ENCODE measurements at places on chromosomes 2 and 18.
A peak's percentile ranks its signal among the peaks of the same experiment; 100 is the strongest.

GRCh38 chr2:112920923-112921532 is 10.1 kb downstream of the IL37 start:
- no peak for DNase-seq

- no peak for DNase-seq
Observed at GRCh38 chr2:121316986-121317385, 32.0 kb upstream of the TFCP2L1 start.

DNA sequence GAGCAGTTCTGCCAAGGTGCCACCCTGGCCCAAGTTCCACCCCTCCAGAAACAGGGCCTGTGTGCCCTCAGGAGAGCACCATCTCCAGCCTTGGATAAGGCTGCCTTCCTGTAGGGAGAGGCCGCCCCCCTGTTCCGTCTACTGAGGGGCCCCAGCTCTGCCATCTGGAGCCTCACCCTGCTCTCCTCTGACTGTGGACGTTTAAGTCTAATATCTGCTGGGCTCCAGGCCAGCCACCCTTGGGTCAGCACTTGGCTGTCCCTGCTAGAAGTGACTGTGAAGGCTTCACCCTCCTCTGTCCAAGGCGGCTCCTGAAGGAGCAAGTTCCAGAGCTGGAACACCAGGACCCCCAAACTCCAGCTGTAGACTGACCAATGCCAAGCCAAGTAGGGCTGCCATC is 26.3 kb downstream of the RHOB start:
- no peak for DNase-seq

DNA sequence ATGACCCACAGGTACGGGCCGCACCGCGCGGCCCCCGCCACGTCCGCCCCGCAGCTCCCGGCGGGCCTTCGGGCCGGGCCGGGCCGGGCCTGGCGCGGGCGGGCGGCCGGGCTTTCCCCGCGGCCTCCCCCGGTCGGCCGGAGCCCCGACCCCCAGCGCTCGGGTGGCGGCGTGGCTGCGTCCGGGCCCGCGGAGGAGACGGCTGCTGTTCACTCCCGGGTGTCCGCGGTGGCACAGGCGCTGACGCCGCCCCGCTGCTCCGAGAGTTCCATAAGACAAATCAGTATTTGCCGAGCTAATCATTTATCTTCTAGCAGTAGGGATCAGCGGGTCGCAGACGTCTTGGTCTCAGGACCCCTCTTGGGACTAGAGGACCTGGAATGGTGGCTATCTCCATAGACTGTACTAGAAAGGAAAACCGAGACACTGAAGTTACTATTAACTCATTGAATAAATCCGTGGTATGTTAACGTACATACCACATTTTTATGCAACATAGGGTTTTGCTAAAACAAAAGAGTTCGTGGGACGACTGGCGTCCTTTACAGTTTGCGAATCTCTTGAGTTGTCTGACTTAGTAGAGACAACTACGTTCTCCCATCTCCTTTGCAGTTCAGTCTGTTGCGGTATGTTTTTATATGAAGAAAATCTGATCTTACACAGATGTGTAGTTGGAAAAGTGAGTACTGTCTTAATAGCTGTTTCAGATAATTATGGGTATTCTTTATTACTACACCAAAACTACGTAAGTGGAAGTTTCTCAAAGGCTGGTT is 500 bp downstream of the LIMS1 start:
- no peak for DNase-seq

- DNase-seq: no peak
Observed at GRCh38 chr2:222479859-222480258, 55.5 kb downstream of the SGPP2 start.

- peak; percentile 94 for DNase-seq
Observed at GRCh38 chr2:11387843-11388242, 43.4 kb upstream of the ROCK2 start.

GRCh38 chr2:84158605-84159004 is 300.5 kb downstream of the SUCLG1 start:
- no peak for DNase-seq

DNA sequence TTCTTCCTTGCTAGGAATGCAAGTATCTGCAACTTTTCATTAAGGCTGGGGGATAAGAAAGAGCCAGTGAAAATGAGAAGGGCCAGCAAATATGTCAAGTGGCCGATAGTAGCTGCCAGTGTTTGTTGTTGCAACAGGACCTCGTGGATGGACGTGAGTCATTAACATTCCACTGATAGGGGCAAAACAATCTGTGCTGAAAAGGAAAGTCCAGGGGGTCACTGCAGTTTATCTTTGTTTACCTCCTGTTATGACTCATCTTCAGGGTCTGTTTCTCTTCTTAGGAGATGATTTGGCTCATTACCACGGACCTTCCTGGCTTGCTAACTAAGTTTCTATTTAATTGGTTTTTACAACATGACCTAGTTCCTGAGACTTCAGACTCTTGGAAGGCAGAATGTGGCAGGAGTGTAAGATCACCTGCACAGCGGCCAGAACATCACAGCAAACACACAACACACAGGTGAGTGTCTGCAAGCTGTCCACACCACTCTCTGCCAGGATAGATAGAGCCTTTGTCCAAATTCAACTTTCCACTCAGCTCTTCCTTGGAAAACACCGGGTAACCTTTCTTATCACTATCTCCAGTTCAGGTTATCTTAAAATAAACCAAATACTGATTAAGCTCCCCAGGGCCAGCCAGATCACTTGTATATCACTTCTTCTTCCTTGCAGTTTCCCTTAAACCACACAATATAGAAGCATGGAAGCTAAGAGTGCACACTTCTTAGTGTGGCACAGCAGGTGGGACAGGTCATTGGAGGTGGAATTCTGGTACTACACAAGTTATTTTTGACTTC is 157.5 kb upstream of the LMAN1 start:
- DNase-seq: peak; percentile 7

- DNase-seq: no peak
Observed at GRCh38 chr2:102604769-102605168, 14.6 kb upstream of the SLC9A2 start.

DNA sequence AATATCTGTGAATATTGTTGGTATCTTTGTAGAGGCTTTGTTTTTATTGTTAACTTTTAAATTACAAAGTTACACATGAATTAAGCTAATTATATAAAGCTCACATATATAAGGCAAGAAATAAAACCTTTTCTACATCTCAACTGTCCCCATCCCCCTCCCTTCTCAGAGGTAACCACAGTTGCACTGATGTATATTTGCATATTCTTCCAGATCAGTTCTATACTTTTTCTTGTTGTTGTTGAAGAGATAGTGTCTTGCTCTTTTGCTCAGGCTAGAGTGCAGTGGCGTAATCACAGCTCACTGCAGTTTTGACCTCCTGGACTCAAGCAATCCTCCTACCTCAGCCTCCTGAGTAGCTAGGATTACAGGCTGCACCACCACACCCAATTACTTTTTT is 36.0 kb upstream of the CDC42EP3 start:
- no peak for DNase-seq

- DNase-seq: no peak
Observed at GRCh38 chr2:35298493-35298892, 1057.1 kb upstream of the CRIM1 start.

GRCh38 chr2:8447610-8448221 is 234.1 kb upstream of the ID2 start:
- DNase-seq: no peak

- DNase-seq: peak; percentile 26
Observed at GRCh38 chr2:241659150-241659739, 21.8 kb downstream of the ATG4B start.

DNA sequence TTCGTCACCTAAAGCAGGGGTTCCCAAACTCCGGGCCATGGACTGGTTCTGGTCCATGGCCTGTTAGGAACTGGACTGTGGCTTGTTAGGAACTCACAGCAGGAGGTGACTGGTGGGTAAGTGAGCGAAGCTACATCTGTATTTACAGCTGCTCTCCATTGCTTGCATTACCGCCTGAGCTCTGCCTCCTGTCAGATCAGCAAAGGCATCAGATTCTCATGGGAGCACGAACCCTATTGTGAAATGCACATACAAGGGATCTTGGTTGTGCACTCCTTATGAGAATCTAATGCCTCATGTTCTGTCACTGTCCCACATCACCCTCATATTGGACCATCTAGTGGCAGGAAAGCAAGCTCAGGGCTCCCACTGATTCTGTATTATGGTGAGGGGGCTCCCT is 217.0 kb downstream of the ZFP36L2 start:
- DNase-seq: no peak

DNA sequence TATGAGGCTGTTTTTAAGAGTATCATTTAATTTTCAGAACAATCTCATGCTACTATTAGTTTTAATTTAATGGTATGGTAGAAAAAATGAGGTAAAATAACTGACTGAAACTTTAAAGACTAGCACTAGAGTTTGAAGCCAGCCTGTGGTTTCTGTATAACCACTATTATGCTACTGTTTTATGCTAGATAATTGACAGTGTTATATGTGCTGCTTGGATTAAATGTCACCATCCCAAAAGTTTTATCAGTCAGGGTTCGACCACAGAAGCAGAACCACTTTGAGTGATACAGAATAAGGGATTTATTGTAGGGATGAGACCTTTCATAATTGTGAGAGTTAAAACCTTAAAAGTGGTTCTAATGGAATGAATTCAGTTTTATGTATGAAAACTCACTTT is 271.6 kb downstream of the PTGR3 start:
- no peak for DNase-seq

- DNase-seq: no peak
Observed at GRCh38 chr2:238106339-238106697, 6.2 kb downstream of the ESPNL start.

DNA sequence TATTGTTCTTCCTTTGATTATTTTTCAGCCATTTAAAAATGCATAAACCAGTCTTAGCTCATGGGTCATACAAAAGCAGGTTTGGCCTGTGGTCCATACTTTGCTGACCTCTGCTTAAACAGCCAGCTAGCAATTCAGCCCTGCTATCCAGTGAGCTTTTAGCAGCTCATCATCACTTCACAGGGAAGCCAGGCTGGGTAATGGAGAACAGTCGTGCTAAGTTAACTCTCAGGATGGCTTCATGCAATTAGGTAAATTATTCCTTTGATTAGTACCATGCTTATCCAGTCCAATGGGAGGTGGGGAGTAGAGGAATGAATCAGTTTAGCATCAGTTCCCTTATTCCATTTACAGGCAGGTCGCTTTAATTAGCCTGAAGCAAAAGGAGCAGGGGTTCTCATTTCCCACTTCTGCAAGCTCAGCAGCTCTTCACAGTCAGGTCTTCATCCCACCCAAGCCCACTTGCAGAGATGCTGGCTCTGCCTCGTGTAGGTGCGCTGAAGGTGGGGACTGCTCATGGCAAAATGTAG is 109.8 kb upstream of the ALPP start:
- no peak for DNase-seq

- no peak for DNase-seq
Observed at GRCh38 chr18:23143016-23143814, 7.9 kb downstream of the CABLES1 start.

DNA sequence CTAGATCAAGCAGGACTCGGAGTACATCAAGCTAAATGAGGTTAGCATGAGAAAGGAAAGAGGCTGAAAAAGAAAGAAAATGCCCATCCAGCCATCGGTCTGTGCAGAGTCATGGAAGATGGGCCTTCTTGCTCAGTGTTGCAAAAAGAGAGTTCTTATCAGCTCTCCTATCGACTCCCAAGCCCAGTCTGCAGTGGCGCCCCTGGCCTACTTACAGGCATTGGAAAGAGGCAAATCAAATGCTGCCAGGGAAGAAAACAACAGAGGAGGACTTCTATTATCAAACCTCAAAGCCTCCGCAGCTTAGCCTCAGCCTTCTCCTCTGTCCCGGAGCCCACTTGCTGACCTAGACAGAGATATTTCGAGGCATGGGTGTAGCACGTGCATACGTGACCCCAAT is 66.0 kb downstream of the CDH2 start:
- DNase-seq: no peak

- no peak for DNase-seq
Observed at GRCh38 chr2:60857056-60857455, 24.3 kb upstream of the REL start.

DNA sequence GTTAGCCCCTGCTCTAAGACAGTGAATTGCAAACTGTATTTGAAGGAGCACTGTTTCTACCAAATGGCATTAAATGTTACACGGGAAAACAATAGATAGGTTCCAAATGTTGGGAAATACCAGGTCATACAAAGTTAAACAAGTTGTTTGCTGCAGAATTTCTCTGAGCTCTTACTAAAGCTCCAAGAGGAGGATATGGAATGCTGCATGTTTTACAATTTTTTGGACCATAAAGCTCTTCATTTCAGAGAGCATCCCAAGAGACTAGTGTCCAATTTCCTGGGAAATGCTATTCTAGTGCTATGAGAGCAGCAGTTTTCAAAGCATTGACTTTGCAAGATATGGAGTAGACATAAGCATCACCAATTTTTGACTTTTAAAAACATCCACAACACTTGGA is 155.6 kb upstream of the CCDC68 start:
- no peak for DNase-seq

- DNase-seq: no peak
Observed at GRCh38 chr2:51013933-51014526, 17.9 kb downstream of the NRXN1 start.

DNA sequence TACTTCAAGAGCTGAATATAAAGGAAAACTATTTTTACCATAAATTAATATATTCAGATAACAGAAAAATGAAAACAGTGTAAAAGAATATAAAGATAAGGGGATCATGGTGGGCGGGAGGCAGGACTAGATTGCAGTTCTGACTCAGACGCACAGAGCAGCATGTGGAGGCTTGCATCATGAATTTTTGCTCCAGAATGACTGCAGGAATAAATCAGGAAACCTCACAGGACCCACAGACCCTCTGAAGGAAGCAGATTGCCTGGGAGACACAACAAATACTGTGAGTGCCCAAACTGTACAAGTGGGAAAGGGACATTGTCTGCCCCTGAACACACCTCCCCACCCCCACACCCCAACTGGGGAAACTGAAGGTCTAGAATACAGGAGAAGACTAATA is 19.2 kb upstream of the SIGLEC15 start:
- no peak for DNase-seq

DNA sequence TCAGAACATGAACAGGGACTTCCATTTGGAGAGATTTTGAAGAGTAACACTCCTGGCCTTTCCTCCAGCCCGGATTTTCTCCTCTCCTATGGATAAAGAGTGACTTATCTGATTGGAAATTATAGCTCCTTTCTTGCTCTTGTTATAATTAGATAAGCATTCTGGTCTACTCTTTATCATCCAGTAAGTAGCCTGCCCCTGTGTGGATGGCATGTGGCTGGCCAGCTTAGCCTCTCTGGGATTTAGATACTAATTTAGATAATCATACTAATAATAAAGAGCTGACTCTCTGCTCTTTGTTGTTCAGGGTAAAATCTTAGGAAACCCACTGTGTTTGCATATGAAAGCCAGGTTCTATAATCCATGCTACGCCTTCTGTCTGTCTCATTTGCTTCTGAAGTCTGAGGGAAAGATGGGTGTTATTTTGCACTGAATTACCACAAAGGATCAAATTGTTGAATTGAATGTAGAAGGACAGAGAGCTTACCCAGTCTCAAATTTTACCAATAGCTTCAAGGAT is 438.8 kb downstream of the SPAG16 start:
- DNase-seq: no peak
